ENCODE measurements at places on chromosomes 2 and 18.

DNA sequence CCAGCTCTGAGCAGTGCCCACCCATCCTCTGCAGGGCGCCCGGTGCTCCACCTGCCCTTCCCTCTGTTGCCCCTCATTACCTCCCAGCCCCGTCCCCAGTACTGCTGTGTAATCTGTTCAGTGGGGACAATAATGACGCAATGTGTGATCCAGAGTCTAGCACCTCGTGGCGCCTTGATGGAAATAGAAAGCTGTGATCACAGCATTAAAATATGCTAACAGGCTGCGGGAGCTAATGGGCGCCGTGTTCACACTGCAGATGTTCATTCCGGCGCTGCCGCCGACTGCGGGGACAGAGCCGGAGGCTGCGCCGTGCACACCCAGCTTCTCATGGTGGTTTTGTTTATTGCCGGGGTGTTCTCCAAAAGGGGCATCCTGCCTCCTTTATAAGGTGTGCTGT, 235.2 kb downstream of the LDLRAD4 start:
- no peak for DNase-seq

- no peak for DNase-seq
Observed at GRCh38 chr2:191612496-191612895, 65.4 kb upstream of the NABP1 start.

- DNase-seq: no peak
Observed at GRCh38 chr2:106307860-106308259, 113.8 kb upstream of the UXS1 start.

DNA sequence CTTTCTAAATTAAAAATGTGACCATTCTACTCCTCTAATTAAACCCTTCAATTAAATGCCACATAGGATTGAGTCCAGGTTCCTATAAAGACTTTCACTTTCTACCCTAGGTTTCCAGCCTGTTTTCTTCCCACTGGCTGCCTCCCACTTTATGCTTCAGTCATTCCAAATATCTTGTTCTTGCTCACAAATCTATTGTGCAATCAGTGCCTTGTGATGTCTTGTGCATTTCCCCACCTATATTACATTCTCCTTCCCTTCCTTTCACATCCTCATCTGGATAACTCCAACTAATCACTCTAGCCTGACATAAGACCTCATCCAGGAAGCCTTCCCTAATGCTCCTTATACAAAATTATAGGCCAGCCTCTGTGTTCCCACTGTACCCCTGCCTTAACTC, 281.7 kb upstream of the LRATD1 start:
- no peak for DNase-seq

GRCh38 chr2:73070643-73071359, 711 bp downstream of the SFXN5 start:
- DNase-seq: peak; percentile 39
